SHP77 treated with DMSO at 0.1 percent for 48 hours (cell line): ENCODE measurements at places on chromosomes 11 and 22.

GRCh38 chr11:78806214-78807004 lies 231.7 kb upstream of the NARS2 start:
- DNase-seq: no peak

DNA sequence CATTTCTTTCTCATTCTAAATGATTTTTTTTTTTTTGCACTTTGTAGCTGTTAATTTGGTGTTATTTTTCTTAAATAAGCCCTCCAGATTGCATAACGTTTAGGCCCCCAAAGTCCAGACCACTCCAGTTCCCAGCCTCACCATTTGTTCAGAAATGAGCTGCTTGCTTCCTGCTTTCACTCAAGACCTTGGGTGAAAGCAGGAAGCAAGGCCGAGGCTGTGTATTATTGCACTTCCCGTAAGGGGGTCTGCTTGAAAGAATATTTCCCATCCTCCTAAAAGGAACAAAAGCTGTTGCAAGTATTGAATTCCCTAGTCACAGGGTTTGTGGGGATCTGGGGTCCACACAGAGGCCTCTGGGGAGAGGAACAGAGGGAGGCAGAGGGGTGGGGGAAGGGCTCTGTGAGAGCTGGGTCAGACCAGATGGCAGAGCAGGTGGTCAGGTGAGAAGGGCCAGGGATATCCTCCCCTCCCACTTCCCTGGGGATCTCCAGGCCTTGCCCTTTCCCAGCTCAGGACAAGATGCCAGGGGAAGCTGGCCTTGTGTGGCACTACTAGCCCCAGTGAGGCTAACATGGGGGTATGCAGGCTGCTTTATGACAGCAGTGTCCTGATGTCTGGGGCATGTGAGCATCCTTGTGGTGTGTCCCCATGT lies 51.6 kb upstream of the MYEOV start:
- no peak for DNase-seq

DNA sequence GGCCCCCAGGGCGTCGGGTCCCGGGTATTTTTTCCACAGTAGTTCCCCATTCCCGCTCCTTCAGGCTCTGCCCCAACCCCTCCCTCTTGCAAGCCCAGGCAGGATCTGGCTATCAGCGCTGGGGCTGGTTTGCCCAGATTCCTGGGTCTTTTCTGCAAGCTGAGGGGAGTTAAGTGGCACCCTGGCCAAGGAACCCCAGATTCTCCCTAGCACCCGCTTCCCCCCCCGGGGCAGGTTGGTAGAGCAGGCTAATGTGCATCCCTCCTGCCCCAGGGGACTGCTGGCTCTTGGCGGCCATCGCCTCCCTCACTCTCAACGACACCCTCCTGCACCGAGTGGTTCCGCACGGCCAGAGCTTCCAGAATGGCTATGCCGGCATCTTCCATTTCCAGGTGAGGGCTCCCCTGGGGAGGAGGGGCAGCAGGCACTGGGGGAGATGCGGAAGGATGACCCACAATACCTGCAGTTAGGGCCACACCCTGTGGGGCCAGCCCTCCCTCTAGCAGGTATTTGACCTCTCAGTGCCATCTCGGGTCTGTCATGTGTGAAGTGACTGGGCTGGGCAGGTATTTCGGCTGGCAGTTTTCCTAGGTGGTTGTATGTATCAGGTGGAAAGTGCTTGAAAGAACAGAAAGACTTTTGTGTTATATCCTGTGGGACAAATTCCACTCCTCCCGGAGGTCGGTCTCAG lies 1.6 kb downstream of the CAPN1 start:
- DNase-seq: no peak

DNA sequence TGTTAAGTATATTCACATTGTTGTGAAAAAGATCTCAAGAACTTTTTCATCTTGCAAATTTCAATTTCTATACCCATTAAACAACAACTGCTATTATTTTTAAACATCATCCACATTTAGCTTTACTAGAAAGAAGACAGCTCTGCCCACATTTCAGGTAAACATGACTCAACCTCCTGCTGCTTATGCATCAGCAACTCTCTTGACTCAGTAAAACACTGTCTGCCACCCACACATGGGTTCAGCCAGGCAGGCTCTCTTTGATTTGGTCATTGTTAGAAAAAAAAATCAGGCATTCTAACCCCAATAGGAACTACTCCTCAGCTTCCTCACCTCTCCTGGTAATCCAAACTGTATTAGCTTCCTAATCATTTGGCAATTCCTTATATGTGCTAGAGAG lies 5.1 kb upstream of the ENDOD1 start:
- DNase-seq: no peak

DNA sequence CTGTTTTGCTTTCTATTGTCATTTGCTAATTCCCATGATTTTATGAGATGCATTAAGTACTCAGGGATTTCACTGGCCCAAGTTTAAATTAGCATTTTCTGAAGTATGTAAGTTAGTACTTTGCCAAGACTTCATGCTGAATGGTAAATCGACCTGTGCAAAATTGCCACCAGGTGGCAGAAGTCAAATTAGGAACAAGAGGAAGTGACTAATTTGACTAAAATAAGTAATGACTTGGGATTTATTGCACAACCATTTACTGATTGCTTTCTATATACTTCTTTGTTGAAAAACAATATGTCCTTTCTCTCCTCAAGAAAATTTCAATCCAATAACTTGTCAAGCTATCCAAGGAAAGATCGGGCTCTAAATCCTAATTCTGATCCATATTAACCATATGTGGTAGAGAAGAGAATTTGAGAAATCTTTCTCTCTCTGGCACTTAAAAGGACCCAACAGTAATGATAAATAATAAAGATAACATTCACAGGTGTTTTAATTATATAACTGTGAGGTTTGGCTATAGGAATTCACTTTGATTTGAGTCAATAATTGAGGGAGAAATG lies 253.7 kb upstream of the CHORDC1 start:
- DNase-seq: peak; percentile 33

DNA sequence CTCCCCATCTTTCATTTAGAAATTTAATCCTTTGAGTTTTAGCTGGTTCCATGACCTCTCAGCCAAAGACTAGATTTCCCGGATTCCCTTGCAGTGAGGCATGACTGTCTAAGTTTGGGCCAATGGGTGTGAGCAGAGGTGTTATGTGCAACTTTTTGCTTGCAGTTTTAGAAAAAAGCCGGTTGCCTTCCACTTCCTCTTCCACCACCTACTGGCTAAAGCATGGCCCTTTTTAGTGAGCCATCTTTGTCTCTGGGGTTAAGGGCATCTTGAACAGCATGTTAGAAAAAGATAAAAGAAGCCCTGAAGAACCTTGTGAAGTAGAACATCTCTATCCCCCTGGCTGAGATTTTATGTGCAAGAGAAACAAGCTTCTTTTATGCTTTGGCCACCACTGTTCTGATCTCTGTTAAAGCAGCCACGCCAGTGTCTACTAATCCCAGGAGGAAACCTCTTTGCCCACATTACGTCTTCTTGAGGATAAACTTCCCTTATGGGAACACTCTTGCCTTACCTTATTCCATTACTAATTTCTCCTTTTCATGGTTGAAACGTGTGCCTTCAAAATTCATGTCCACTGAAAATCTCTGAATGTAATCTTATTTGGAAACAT lies 279.9 kb downstream of the TENM4 start:
- DNase-seq: no peak

DNA sequence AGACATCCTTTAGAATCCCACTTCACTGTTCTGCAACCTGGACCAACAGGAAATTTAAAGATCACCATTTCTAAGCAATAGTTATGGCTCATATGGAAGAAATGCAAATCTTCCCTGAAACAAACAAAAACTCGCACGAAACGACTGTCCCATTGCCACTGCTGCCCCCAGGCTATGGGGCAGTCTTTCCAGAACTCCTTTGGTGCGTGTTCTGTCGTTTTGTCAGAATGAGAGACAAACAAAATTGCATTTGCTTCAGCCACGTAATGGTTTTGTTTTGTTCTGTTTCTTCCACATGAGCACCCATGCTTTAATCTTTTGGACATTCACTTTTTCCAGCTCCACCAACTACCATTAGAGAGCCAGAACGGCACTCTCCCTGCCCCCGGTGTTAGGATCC lies 10.8 kb upstream of the FBLN1 start:
- no peak for DNase-seq

- DNase-seq: no peak
Measured at GRCh38 chr11:61092280-61092766, 10.0 kb upstream of the CD5 start.

DNA sequence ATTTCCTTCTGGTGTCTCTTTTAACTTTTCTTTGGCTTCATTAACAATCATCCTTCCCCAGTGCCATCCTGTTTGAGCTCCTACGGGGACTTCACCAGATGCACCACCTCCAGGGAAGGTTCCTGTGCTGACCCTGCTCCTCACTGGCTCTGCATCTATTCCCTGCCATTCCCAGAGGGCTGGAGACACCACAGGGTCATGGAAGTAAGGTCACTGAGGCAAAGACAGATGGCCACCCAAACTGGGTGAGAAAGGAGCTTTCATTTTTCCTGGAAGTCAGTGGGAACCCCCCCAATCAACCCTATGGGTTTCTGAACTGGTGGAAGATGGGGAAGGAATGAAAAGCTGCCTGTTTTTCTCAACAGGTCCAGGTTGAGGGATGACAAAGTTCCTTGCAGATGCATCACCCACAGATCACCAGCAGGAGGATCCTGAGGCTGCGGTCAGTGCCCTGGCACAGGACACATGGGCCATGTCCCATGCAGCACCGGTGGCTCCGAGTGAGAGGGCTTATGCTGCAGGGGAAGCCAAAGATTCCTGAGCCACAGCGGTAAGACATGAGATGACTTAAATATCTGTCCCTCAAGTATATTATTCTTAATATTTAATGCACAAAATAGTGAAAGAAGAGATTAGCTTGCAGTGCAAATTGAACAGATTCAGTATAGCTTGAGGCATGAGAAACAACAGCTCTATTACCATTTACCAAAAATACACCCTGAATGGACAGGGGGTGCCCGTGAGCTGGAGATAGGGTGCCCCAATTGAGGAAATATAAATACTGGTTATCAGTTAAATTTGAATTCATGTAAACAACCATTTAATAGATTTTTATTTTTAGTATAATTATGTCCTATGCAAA lies 73.0 kb upstream of the VPREB1 start:
- DNase-seq: no peak

- DNase-seq: no peak
Measured at GRCh38 chr22:37824674-37825641, 1.8 kb downstream of the GALR3 start.

DNA sequence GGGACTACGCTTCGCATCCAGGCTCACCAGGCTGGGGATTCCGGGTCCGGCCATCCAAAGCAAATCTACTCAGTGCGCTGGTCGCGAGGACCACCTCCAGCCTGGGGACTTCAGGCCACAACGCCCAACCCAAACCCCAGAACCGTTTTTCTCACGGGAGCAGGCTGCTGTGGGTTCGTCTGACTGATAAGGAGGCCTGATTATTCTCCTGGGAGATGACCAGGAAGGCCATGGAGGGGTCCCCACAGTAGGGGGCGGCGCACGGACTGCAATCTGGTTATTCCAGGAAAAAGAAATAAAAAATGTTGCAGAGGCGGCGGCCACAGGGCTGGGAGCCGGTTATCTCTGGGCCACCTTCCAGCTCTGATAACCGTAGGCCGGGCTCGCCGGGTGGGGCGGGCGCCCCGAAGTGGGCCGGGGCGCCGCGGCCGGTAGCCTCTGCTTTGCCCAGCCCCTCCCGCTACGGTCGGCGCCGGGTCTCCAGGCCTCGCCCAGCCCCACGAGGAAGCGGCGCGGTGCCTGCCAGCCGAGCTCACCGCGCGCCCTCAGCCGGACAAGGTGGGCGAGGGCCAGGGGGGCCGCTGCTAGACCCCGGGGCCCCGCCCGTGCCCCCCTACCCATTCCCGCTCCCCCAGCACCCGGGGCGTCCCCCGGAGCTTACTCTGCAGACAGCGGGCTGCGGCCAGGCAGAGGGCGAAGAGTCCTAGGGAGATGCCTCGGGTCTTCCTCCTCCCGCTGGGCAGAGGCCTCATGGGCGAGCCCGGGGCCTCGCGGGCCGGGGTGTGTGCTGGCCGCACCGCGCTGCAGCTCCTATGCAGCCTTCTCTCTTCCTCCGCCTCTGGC lies 446 bp downstream of the VSTM5 start:
- DNase-seq: no peak

DNA sequence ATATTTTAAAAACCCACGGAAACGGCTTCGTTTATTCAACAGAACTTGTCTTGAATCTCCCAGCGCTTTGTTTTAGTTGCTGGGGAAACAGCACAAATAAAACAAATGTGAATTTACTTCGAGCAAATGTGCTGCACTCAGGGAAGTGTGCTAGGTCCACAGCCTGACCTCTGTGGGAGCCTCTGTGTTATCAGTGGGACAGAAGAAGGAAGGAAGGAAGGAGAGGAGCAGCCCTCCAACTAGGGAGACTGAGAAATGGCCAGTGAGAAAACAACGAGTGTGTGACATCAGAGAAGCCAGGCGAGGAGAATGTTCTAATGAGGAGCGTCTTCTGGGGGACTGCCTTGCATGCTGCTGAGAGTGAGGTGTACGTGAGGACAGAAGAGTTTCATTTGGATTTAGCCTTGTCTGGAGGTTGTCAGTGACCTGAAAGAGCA lies 42.7 kb downstream of the PPP6R3 start:
- no peak for DNase-seq

DNA sequence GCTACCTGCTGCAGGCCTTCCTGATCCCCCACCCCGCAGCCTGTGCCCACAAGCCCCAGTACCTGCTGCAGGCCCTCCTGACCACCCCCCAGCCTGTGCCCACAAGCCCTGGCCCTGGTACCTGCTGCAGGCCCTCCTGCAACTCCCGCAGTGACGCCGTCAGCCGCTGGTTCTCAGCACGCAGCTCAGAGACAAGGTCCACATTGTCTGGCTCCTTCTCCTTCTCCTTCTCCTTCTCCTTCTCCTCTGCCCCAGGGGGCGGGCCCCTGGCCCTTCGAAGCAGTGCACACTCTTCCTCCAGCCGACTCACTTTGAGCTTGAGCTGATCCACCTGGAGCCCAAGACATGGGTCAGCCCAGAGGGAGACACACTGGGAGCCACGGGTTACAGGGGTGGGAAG lies 9.1 kb downstream of the CARD10 start:
- DNase-seq: no peak

DNA sequence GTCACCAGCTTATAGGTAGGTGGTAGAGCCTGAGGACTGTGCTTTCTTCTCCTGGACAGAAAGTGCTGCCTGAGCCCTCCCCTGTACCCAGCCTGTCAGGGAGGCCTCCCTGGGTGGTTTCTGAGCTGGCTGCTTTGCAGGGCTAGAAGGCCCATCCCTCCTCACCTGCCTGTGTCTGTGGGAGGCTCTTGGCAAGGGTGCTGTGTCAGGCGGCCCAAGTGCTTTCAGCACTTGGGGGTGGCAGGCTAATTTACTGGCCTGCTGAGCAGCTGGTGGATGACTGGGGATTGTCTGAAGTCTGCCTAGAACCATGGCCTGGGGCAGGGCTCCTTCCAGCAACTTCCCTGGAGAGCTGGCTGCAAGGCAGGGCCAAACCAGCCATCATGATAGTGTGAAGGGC lies 139.0 kb upstream of the NAV2 start:
- DNase-seq: no peak

- DNase-seq: no peak
Measured at GRCh38 chr11:69000831-69001242, 12.2 kb downstream of the MRGPRF start.
